Testis (tissue), 5 donors: ENCODE measurements at places on chromosomes 16 and 17.

- no peak for DNase-seq
These were observed 2.9 kb upstream of the RHBDF2 start for GRCh38 chr17:76504117-76504516.

DNA sequence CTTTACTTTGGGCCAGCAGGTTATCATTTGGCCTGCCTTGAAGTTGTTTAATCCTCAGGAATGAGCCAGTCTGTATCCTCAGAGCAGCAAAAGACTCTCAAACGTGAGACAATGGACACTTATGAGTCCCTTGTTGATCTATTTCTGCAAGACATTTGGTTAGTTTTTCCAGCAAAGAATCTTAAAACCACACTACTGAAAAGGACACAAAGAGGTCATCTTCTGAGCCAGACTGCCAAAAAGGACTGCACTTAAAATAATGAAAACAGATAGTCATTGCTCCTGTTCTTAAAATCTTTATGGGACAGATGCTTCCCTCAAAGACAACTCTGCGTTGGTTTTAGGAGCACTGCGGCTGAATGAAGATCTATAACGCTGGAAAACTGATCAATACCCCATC, 205.7 kb upstream of the PSMD7 start:
- no peak for DNase-seq

GRCh38 chr17:27430882-27431491, 25.3 kb upstream of the KSR1 start:
- DNase-seq: peak; percentile 23

DNA sequence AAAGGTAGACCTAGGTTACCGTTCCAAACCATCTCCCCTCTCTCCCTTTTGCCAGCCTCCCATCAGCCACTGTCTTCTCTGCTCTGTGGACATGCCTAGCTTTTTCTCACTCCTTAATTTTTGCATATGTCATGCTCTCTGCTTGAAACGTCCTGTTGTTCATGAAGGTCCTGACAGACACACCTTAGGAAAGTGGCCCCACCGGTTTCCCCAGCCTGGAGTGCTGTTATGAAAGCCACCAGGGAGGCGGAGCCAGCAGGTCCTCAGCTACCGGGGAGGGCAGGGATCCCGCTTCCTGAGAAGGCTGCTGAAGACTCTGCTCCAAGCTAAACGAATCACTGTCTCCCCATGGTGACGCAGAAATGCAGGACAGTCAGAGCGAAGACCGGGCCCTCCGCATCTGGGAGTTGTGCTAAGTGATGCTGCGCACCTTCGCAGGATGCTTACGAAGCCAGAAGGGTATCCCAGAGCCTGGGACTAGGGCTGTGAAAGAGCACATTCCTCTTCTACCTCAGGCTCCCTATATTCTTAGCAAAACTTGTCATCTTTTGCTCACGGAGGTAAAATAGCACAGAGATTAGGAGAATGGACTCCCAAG, 2.3 kb upstream of the SLC16A11 start:
- DNase-seq: no peak

DNA sequence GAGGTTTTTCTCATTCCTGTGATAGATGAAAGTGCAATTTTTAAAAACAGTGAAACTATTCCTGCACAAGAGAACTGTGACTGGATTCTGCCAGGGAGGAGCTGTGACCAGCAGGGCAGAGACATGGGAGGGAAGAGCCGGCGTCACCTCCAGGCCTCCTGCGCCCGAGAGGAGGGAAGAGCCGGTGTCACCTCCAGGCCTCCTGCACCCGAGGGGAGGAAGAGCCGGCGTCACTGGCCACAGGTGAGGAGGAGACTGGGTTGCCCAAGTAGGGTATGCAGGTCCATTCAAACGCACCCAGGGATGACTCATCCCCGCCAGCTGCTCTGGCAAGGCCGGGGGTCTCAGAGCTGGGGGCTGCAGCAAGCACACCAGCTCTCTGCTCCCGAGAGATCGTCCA, 56.7 kb downstream of the METRNL start:
- peak; percentile 5 for DNase-seq

DNA sequence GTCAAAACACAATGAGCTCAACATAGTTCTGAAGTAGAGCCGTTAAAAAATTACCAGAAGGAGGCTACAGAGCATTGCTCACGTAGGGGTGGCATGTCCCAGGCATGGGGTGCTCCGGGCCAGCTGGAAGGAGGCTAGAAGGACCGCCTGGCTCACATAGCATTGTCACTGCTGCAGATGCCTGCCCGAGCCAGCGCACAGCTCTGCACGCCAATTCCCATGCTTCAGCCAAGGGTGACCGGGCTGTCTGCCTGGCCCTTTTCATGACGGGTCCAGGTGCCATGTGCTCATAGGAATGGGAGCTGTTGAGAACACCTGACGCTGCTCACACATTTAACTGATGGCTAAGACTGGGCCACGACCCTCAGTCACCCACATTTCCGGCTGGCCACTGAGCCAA, 228.9 kb upstream of the FOXF1 start:
- DNase-seq: no peak

DNA sequence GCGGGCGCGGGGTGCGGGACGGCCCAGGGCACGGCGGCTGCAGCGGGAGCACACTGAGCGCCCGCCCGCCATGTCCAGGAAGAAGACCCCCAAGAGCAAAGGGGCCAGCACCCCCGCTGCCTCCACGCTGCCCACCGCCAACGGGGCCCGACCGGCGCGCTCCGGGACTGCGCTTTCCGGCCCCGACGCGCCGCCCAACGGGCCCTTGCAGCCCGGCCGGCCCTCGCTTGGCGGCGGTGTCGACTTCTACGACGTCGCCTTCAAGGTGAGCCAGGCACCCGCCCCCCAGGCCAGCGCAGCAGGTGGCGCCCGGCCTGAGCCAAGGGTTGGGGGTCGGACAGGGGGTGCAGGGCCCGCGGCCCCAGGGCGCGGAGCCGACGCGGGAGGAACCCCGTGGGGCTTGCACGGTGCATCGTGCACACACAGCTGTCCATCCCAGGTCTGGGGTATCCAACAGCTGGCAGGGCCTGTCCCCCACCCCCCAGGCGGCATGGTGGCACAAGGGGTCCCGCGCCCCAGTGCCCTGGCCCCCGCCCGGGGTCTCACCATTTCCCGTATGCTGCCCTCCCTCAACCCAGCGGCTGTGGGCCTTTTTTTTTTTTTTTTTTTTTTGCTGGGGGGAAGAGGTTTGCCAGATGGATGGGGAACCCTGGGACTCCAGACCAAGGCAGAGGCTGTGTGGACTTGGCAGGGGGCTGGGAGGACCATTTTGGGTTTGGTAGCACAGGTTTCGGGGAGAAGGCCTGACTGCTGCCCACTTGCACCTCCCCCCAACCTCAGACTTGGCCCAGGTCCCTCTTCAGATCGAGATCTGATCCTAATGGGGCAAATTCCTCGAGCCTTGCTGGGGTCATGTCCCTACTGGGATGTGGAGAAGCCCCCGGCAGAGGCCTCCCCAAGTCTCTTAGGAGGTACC, 547 bp downstream of the RAB26 start:
- DNase-seq: no peak

DNA sequence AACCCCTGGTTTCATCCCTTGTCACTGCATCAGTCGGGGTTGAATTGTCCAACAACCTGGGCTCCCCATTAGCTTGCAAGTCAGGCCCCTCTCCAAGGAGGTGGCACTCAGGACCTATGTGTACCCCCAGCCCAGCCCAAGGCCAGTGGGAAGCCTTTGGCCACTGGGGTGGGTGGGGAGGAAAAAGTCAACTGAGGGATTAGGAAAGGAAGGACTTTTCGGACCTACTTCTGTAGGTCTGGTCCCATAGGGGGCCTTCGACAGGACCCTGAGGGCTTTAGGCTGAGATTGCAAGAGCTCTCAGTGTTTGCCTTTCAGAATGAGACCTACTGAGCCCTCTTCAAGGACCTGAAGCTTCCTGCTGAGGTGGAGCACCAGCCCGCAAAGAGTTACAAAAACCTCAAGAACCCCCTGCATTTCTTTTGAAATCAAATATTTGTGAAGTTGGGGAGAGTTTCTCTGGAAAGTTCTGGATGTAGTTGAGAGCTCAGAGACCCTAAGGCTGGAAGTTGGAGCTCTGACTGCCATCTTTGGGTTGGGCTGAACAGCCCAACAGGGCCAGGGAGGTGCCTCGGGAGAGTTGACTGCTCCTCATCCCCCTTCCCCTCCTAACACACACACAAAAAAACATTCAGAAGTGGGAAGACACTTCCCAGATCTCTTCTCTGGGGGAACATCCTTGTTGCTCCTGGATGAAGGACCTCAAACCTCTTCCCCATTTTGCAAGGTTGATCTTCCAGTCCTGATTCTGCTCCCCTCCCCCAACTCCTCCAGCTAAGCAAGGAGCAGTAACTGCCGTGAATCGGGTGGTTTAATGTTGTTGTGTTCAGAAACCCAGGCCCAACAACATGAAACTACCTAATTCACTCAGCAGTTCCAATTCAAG, 5.8 kb upstream of the HOXB9 start:
- no peak for DNase-seq

- DNase-seq: no peak
These were observed 687 bp upstream of the CIITA start for GRCh38 chr16:10876315-10876714.

DNA sequence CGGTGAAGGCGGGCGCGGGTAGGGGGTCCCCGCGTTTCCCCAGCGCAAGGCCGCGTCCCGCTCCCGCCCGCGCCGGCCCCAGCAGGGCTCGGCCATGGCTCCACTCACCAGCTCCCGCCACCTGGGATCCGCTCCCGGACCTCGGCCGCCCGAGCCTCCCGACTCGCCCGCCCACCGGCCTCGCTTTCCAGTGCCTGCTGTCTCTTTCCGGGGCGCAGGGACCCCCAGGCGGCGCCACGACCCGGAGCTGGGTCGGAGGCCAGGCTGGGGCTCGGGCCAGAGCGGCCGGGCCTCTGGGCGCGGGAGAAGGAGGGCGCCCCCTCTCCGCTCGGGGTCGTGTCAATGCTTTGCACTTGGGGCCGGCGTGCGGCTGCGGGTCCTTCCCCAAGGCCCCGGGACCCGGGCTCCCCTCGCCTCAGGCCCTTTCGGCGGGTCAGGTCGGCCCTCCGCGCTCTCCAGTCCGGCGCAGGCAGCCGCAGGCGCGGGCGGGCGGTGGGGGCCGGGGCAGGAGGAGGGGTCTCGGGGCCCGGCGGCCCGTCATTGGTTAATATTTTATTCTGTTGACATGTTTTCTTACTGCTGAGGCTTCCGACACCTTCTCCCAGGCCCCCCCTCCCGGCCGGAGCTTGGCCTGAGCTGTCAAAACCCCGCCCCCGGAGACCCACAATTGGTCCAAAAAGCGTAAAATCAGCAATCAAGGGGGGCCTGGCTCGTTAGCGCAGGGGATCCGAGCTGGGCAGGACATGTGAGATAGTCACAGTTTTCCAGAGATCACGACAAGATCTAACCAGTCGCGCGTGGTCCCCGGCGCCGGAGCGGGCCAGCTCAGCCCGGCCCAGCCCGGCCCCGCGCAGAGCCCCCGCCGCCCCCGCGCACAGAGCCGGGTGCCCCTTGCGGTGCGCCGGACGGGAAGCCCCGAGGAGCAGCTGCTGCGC, at the start of gene TBX2:
Gene TBX2 (plus strand): TSS at position 713 of the 935 bp plus-strand sequence. CDS start 334 bp downstream, outside the sequence.
- DNase-seq: peak; percentile 89

GRCh38 chr17:5869041-5869745, 201.0 kb upstream of the WSCD1 start:
- no peak for DNase-seq

DNA sequence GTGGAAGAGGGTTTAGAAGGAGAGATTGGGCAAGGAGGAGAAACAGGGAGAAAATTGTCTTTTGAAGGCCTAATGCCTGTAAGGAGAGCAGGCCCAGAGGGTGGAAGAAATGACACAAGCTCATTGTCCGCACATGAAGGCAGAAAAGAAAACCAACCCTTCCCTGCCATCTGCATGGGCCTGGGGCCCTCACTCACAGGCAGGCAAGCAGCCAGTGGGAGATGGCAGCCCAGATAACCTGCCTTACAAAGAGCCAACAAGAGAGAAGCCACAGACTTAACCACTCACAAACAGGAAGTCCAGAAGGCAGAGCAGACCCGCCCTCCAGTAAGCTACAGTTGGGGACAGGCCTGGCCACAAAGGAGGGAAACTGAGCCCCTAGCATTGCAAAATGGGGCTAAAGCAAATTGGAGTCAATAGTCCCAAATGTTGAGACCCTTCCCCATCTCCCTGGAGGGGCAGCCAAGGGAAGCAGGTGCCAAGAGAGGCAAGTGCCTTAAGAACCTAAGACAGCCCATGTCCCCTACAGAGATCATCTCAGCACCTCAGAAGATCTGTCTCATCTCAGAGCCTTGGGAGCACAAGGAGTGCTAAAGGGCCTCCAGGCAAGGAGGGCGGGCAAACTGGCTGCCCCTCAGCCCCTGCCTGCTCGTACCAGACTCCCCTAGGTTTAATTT, 7.3 kb upstream of the TSPOAP1 start:
- DNase-seq: no peak

DNA sequence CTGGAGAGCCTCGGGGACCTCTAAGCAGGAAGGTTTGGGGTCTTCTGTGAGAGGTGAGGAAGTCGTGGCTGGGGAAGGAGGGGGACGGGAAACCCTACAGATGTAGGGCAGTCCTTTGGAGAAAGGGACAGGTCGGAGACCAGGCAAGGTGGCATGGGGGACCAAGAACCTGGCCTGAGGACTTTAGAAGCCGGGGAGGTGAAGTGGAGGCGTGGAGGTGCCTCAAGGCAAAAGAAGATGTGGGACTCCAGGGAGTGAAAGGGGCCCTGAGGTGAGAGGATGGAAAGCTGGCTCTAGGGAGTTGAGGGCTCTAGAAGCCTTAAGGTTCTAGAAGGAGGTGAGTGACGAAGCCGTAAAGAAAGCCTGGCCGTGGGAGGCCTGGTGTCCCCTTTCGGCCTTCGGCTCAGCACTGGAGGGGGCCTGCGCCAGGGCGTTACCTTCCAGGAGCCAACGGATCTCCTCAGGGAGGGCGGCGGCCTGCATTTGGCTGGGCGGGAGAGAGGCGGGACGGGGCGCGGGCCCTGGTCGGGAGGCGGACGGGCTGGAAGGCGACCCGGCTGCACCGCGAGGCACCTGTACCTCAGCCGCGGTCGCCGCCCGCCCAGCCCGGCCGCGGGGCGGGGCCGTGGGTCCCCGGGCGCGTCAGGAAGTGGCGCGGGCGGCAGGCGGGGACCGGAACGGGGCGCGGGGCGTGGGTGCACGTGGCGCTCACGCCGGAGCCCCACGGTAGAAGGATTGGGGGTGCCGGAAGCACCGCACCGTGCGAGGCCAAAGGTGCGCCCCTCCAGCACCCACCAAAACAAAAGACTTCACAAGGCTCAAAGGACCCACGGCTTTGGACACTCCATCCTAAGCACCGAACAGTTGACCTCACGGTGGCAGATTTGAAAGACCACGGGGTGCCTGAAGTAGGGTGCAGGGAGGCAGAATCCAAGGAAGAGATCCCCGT, at the start of gene SKAP1:
Gene SKAP1 (minus strand): TSS at position 577 of the 949 bp plus-strand sequence.
- no peak for DNase-seq

DNA sequence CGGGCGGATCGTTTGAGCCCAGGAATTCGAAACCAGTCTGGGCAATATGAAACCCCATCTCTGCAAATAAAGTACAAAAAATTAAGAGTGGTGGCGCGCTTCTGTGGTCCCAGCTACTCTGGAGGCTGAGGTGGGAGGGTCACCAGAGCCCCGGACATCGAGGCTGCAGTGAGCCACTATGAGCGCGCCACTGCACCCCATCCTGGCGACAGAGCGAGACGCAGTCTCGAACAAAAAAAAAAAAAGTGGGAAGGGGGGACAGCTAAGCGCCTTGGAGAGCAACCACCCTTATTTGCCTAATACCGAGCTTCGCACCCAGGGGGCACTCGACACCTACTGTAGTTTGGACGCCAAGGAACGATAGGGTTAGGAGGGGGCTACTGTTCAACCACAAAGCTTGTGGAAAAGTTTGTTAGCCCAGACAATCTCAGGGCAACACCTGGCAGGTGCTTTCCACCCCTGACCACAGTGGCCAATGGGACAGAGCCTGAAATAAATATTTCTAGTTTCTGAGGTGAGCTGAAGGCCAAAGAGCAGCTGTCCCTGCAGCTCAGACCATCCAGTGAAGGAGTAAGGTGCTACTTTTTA, 847 bp upstream of the PSMC3IP start:
- DNase-seq: peak; percentile 84
